ENCODE measurements at places on chromosomes 12 and 14.

DNA sequence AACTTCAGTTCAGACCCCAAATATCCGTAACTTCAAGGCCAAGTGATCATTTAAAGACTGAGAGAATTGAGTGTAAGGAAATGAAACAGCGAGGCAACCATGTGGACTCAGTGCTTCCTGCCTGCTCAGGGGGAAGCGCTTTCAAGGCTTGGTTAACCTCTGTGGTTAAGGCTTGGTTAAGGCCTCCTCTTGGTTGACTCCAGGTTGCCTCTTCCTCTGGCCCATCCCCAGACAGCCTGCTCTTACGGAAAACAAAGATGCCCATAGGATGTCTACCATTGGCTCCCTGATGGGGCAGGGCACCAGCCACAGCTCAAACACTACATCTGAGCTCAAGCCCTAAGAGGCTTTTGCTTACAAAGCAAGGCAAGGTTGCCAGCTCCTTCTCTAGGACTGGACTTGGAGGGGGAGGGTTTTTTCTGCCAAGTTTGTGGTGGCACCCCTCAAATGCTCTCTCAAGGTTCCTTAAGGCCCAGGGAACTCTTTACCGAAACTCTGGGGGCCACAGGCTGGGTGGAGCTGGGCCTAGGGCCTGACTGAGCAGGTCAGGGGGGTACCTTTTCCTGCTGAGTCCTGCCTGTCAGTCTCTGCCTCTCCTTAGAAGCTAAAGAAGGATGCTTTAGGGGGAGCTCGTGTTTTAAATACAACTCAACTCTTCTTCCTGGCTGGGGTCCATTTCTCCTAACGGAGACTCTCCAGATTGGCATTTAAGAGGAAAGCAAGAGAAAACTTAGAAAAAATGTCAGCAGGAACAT is 13.7 kb downstream of the COL2A1 start:
- no peak for DNase-seq

- DNase-seq = no peak
These were observed 1.4 kb downstream of the BICDL1 start for GRCh38 chr12:119990382-119990874.

- no peak for DNase-seq
These were observed 1.4 kb downstream of the JPH4 start for GRCh38 chr14:23577004-23577681.

DNA sequence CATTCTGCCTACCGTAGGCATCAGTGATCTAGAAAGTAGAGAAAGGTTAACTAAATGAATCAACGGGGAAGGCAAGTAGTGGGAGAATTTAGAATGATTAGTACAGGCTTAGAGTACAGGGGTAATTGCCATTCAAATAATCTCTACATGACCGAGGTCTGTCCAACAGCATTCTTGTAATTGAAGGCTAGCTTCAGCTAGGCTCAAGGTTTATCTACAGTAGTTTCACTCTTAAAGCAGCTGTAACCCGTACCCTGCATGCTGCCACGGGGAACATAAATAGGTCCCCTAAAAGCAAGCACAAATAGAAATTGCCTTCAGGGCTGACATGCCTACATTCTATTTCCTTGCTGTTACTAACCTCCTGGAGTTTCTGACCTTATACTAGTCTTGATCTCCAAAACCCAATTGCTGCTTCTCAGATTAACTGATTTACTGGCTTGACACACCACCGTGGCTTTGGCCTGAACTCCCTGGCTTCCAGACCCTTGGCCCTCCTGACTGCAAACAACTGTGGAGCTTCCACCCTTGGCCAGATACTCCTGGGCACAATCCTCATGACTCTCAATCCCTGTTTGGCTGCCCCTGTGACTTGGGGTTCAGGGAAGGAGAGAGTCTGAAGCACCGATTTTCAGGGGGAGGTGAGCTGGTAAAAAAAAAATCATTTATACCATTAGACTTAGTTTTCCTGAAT is 242.1 kb upstream of the FOXN3 start:
- no peak for DNase-seq

DNA sequence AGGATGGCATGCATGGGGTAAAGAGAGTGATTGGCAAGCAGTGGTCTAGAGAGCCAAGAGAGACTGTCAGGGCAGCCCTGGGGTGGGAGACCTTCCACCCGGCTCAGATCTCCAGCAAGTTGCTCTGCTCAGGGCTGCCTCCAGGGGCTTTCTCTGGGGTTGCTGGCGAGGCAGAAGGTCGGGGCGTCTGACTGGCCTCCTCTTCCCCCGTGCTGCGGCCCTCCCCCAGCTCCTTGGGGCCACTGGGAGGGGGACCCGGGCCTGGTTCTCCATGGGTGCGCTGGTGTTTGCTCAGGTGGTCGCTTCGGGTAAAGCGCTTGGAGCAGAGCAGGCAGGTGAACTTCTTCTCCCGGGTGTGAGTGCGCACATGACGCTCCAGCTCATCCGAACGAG is 6.6 kb upstream of the AAAS start:
- no peak for DNase-seq

DNA sequence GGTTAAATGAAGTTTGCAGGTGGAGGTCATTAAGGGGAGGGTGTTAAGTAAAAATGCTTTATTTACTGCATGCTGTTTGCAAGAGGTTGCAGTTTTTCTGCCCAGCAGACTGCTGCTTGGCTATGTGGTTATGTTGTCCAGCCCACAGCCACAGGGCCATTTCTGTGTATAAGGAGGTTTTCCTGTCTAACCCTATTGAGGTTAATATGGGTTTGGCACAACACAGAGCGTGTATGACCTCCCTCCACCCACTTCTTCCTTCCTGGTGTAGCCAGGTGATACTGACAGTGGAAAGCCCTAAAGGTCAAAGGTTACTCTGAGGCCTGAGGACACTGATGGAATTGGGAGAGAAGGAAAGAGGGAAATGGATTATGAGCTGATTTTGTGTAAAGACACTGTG is 253.7 kb upstream of the PWP1 start:
- no peak for DNase-seq

DNA sequence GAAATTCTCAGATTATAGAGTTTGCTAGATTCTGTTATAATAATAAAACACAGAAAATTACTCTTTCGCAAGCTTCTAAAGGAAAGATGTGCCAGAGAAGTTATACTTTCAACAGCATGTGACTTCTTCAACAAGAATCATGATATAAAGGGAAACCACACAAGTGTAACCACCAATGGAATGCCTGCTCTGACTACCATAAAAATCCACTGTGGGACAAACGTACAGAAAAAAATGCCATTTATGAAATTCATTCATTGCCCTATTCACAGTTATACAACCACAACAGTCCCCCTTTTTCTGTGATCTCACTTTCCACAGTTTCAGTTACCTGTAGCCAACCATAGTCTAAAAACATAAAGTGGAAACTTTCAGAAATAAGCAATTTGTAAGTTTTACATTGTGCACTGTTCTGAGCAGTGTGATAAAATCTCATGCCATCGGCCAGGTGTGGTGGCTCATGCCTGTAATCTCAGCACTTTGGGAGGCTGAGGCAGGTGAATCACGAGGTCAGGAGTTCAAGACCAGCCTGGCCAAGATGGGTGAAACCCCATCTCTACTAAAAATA is 3.2 kb downstream of the CATSPERB start:
- no peak for DNase-seq

- no peak for DNase-seq
These were observed 47.2 kb upstream of the CTDSP2 start for GRCh38 chr12:57893431-57894353.

GRCh38 chr12:6326316-6327228 is 15.3 kb downstream of the TNFRSF1A start:
- DNase-seq = no peak

- DNase-seq = no peak
These were observed 10.1 kb downstream of the PPP1CC start for GRCh38 chr12:110732572-110732971.

Data from activated CD8-positive, alpha-beta memory T cell treated with anti-CD3 and anti-CD28 coated beads for 1 hour (primary cell).